ENCODE measurements at places on chromosomes 13 and 19.

DNA sequence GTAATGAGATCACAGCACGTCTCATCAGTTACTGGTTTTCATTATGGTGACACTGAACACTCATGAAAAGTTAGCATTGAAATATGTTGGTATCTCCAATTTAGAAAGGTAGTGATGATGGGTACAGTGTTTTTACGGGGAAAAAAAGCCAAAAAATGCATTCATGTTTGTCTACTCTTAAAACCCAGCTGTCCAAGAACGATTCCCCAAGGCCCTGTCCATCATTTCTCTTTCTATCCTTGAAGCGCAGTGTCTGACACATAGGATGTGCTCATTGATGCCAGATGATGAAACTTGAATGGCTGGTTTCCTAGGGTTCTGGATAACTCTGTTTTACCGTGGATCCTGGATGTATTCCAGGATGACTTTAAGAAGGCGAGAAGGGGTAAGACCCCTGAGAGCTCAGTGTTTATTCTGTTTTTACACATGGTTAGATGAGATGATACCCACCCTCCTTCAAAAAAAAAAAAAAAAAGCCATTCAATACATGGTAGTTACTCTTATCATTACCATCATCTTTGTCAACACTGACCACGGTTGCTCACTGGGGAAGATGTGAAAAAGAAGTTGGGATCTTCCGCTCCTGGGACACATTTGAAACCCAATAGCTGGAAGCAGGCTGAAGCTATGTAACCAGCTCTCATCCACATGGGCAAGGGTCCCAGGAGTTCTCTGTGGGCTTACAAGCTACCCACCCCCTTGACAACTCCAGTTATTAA lies 22.5 kb downstream of the SERP2 start:
- no peak for DNase-seq

GRCh38 chr19:16191216-16191908 lies 6.2 kb downstream of the FAM32A start:
- DNase-seq: no peak

- no peak for DNase-seq
Measured at GRCh38 chr13:75986818-75987217, 350.7 kb downstream of the LMO7 start.

GRCh38 chr19:38924388-38924787 lies 6.2 kb downstream of the SARS2 start:
- DNase-seq: no peak

- DNase-seq: no peak
Measured at GRCh38 chr13:94311893-94312292, 167.6 kb downstream of the DCT start.

- no peak for DNase-seq
Measured at GRCh38 chr13:77521194-77521593, 14.3 kb upstream of the SCEL start.
